ENCODE measurements at places on chromosomes 6 and 20. TPM values are rescaled to one million over a fixed set of nuclear protein-coding genes. Genes with fewer than 3 reads are reported as not detected.
A peak's percentile ranks its signal among the peaks of the same experiment; 100 is the strongest.

- ATAC-seq, result no peak
Observed at GRCh38 chr6:102641426-102641825, 1247.9 kb downstream of the GRIK2 start.

DNA sequence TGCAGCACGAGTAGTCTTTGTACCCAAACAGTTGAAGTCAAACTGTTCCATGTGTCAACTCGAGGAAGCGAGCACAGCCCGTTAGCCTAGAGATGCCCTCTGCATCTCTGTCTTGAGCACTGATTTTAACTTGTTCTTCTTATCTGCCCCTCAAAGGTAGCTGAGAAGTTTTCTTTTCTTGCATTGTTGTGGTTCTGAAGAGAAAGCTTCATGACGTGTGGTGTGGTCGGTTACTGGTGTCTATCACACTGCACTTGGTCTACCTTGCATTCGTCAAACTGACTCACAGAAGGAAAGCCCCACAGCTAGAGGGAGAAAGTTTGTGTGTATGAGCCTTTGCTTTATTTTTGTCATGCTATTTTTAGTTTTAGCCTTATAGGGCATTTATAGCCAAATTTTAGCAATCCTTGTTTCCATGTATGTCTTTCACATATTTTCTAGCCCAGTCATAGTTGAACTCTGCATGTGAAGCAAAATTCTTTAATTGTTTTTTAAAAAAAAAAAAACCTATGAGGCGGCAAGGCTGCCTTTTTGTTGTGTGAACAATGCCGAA lies 115.1 kb downstream of the JAG1 start:
- peak; percentile 100 for ATAC-seq

DNA sequence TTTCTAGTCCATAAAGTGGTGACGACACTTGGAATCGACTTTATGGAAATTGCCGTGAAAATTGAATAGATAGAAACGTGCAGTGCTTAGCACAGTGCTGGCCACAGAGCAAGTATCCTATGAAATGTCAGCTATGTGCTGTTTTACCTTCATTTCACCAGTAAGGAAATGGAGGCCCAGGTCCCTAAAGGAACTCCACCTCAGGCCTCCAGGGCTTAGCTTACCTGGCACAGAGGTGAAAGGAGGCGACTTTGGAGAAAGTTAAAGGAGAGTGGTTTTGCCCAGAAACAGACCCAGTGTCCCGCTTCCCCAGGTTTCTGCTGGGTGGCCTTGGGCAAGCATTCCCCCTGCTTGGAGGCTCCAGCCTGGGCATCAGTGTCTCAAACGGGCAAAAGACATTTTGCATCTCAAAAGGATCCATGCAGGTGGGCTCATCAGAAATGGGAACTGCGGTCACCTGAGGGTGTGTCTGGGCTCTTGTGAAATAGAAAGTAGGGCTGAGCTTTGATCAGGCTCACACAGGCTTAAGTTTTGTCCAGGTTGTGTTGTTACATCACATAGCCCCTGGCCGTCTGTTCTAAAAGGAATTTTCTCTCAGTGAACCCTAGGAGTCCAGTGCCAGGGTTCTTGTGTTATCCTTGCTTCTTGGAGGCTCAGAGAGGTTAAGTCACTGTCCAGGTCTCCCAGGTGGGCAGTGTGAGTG lies 6.8 kb upstream of the TULP1 start:
- ATAC-seq, result no peak

DNA sequence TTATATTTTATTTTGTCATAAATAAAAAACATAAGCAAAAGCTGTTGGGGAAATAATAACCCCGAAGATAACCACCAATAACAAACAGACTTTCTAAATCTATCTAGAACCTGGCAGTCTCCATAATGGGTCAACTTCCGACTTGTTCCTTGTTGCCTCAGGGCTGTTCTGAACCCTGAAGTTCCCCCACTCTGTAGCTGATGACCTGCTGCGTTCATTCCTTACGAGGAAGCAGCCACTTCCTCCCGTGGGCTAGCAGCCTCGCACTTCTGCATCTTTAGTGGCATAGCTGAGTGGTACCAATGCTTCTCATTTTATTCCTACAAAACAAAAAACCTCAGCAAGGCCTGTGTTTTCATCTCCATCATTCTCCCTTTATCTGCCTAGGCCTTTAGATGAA lies 103.0 kb downstream of the PLEKHG1 start:
- no peak for ATAC-seq

The OR2H1 gene
- total RNA-seq, result not detected

The MYT1 gene
- total RNA-seq, result 0.16 TPM

The SOBP gene
- not detected for total RNA-seq

The B3GAT2 gene
- not detected for total RNA-seq

The EEF1A2 gene
- 10.9 TPM for total RNA-seq

Data from activated T-helper 17 cell treated with anti-CD3 and anti-CD28 coated beads, Interleukin-2, amount 50 U/mL, for 72 hours (primary cell).